H9 (cell line): ENCODE measurements at places on chromosomes 4 and X. TPM values are rescaled to one million over a fixed set of nuclear protein-coding genes. Genes with fewer than 3 reads are reported as not detected.

GRCh38 chrX:119093991-119094735 is 21.4 kb downstream of the CT47C1 start:
- no peaks in the 10 kb centered on the region; the same call in 1 of the 2 replicates for H3K36me3 ChIP-seq
- no peak overlapping the region for H3K27ac ChIP-seq
- no peak overlapping the region for H3K4me3 ChIP-seq
- DNase-seq: no peak

GRCh38 chr4:66681962-66682361 is 863.3 kb downstream of the CENPC start:
- H3K4me3 ChIP-seq: no peak overlapping the region
- H3K27ac ChIP-seq: no peak overlapping the region
- no peaks in the 10 kb centered on the region for H3K27me3 ChIP-seq
- H3K4me1 ChIP-seq: no peaks in the 10 kb centered on the region
- no peak for DNase-seq

GRCh38 chrX:74924449-74925224 is 615 bp downstream of the NEXMIF start:
- H3K4me3 ChIP-seq: peak overlapping the region; percentile 66
- no peaks in the 10 kb centered on the region; the same call in 1 of the 2 replicates for H3K36me3 ChIP-seq
- no peaks in the 10 kb centered on the region for H3K4me1 ChIP-seq

- H3K36me3 ChIP-seq: no peaks in the 10 kb centered on the region
- DNase-seq: no peak
- no peaks in the 10 kb centered on the region for H3K27me3 ChIP-seq
- H3K4me1 ChIP-seq: no peaks in the 10 kb centered on the region
Observed at GRCh38 chr4:77264826-77265225, 107.8 kb downstream of the CCNG2 start.

GRCh38 chr4:4803912-4804296 is 55.6 kb upstream of the MSX1 start:
- no peak overlapping the region for H3K27ac ChIP-seq
- no peak for DNase-seq
- no peak overlapping the region for H3K4me3 ChIP-seq
- H3K36me3 ChIP-seq: no peaks in the 10 kb centered on the region

The EDNRA gene
- total RNA-seq: 0.75 and 1.6 TPM in 2 replicates

DNA sequence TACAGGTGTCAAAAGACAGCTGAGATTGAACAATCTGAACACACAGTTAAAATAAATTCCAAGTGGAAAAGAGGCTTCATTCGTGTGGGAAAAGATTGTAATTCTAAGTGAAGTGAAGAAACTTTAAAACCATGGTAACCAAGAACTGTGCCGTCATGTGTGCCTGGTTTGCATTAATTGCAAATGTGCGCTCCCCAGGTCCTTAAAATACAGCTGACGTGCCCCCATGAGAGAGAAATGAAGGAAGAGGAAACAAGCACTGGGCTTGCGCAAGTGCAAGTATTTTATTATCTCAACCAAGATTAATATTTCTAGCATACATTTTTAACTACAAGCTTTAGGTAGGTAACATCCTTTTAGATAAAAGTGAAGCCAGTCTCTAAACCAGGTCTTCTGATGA is 92.5 kb downstream of the PARM1 start:
- H3K4me3 ChIP-seq: no peak overlapping the region
- no peaks in the 10 kb centered on the region for H3K27me3 ChIP-seq
- no peaks in the 10 kb centered on the region for H3K4me1 ChIP-seq
- H3K27ac ChIP-seq: no peak overlapping the region
- no peaks in the 10 kb centered on the region for H3K36me3 ChIP-seq

GRCh38 chrX:110723844-110724243 is 71.8 kb downstream of the CHRDL1 start:
- H3K27me3 ChIP-seq: no peaks in the 10 kb centered on the region
- DNase-seq: no peak
- H3K36me3 ChIP-seq: no peaks in the 10 kb centered on the region
- no peak overlapping the region for H3K27ac ChIP-seq
- H3K4me1 ChIP-seq: no peaks in the 10 kb centered on the region
- H3K4me3 ChIP-seq: no peak overlapping the region

GRCh38 chr4:153808175-153808574 is 19.3 kb upstream of the SFRP2 start:
- no peak overlapping the region for H3K27ac ChIP-seq
- no peak overlapping the region for H3K4me3 ChIP-seq
- H3K36me3 ChIP-seq: no peaks in the 10 kb centered on the region; the same call in 1 of the 2 replicates
- no peaks in the 10 kb centered on the region for H3K27me3 ChIP-seq
- no peak for DNase-seq

DNA sequence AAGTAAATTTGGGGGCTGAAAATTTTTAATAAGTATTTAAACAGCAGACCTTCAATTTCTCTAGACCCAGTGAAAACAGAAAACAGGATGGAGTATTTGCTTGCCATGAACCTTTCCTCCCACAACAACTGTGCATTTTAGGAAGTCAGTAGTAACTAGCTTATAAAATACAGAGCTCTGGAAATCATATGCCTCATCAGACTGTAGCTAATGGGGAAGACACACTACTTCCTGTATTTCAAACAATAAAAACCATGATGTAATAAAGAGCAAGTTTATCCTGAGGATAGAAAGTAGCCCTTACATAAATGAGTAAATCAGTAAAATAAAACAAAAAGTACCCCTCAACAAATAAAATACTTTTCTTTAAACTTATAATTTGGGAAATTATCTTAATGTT is 280.1 kb upstream of the ZFP42 start:
- DNase-seq: no peak
- H3K4me3 ChIP-seq: no peak overlapping the region
- no peak overlapping the region for H3K27ac ChIP-seq
- no peaks in the 10 kb centered on the region for H3K36me3 ChIP-seq
- no peaks in the 10 kb centered on the region for H3K4me1 ChIP-seq

- peaks cover 5% of the 10 kb centered on the region; the same call in 1 of the 2 replicates for H3K36me3 ChIP-seq
- no peaks in the 10 kb centered on the region for H3K27me3 ChIP-seq
- no peak for DNase-seq
- H3K4me1 ChIP-seq: no peaks in the 10 kb centered on the region; the same call in 1 of the 2 replicates
- no peak overlapping the region for H3K27ac ChIP-seq
Observed at GRCh38 chr4:25158817-25159216, 1.4 kb downstream of the SEPSECS start.

The ZIC3 gene
- 126 and 128 TPM in 2 replicates for total RNA-seq

- no peaks in the 10 kb centered on the region for H3K27me3 ChIP-seq
- H3K4me1 ChIP-seq: no peaks in the 10 kb centered on the region; the same call in 1 of the 2 replicates
Observed at GRCh38 chr4:152063621-152064240, 302.9 kb upstream of the GATB start.

DNA sequence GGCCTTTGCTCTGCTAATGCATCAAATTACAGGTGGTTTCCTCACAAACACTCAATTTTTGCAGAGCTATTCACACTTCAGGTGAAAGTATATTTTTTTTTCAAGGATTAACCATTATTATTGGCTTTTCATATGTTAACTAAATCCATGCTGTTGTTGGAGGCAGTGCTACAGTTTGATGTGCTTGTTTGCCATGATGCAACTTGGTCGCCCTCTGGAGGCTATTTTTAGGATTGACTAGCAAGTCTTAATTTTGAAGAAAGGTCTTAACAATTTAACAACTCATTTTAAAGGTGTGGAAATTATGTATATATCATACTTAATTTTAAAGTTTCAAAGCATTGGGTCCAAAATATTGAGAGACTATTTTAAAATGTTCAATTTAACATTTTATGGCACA is 168.8 kb upstream of the FAM47A start:
- H3K36me3 ChIP-seq: no peaks in the 10 kb centered on the region
- DNase-seq: peak; percentile 46
- H3K27ac ChIP-seq: no peak overlapping the region
- no peaks in the 10 kb centered on the region; the same call in 1 of the 2 replicates for H3K27me3 ChIP-seq
- H3K4me1 ChIP-seq: no peaks in the 10 kb centered on the region
- no peak overlapping the region for H3K4me3 ChIP-seq

DNA sequence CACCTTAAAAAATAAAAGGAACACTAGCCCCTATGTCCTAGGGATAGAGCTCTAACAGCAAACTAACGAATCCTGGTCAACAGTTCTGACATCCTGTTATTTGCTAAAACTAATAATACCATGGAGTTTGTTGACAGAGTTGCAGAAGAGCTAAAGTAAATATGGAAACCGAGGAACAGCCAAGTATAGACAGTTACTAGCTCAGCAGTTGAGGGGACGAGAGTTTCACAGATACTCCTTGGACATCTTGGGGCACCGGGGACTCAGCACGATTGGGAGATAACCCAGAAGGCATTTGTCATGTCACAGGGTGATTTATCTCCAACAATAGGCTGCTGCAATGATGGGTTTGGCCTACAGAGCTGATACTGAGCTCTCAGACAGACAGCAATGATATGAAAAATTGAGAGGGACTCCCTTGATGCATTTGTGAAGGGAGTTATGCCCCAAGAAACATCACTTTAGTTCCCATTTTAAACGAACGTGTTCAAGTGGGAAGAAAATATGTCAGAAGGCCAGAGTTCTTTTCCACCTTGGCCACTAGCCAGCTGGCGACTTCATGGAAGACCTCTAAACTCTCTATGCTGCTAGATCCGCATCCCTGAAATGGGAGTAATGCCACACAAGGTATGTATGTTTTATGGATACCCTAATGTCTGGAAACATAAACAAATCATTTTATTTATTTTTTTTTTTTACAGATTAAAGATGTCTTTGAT is 48.6 kb downstream of the TSC22D3 start:
- no peak overlapping the region for H3K27ac ChIP-seq
- no peaks in the 10 kb centered on the region for H3K27me3 ChIP-seq
- no peak overlapping the region for H3K4me3 ChIP-seq
- H3K4me1 ChIP-seq: peaks cover 15% of the 10 kb centered on the region; the same call in 1 of the 2 replicates

DNA sequence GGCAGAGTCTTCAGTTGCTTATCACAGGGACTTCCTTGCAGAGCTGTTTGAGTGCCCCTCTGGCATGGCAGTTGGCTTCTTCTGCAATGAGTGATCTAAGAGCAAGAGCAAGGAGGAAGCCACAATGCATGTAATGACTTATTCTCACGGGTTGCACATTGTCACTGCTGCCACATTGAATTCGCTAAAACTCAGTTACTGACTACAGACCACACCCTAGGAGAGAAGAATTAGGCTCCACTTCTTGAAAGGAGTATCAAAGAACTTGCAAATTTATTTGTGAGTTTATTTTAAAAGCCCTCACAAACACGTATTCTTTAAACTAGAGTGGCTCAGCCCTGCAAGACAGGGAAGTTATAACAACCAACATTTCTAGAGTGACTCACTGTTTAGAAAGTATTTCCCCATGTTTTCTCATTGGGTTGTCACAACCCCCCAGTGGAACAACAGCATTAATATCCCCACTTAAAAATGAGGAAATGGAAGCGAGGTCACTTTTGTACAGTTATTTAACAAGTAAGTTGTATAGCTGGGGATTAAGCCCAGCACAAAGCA is 32.4 kb upstream of the RBPJ start:
- no peaks in the 10 kb centered on the region for H3K36me3 ChIP-seq
- H3K4me1 ChIP-seq: no peaks in the 10 kb centered on the region
- DNase-seq: no peak

- DNase-seq: no peak
- no peak overlapping the region for H3K4me3 ChIP-seq
- peaks cover 2% of the 10 kb centered on the region; the same call in 1 of the 2 replicates for H3K4me1 ChIP-seq
- peaks cover 3% of the 10 kb centered on the region for H3K36me3 ChIP-seq
- H3K27ac ChIP-seq: no peak overlapping the region
Observed at GRCh38 chr4:99002279-99002678, 6.8 kb downstream of the METAP1 start.

GRCh38 chr4:182126603-182127002 is 116.6 kb upstream of the TENM3 start:
- H3K4me1 ChIP-seq: no peaks in the 10 kb centered on the region
- peaks cover 16% of the 10 kb centered on the region for H3K36me3 ChIP-seq
- H3K27ac ChIP-seq: no peak overlapping the region
- H3K27me3 ChIP-seq: no peaks in the 10 kb centered on the region
- no peak for DNase-seq

- no peaks in the 10 kb centered on the region for H3K27me3 ChIP-seq
- H3K4me1 ChIP-seq: no peaks in the 10 kb centered on the region
- H3K27ac ChIP-seq: no peak overlapping the region
- no peaks in the 10 kb centered on the region for H3K36me3 ChIP-seq
- DNase-seq: no peak
Observed at GRCh38 chr4:163930086-163930485, 435.6 kb downstream of the TMA16 start.

The AR gene
- total RNA-seq: 3.5 TPM in 2 replicates

- no peaks in the 10 kb centered on the region for H3K27me3 ChIP-seq
- H3K4me3 ChIP-seq: no peak overlapping the region
- no peak for DNase-seq
- no peaks in the 10 kb centered on the region for H3K36me3 ChIP-seq
- no peaks in the 10 kb centered on the region for H3K4me1 ChIP-seq
Observed at GRCh38 chrX:121579016-121579760, 531.8 kb downstream of the GLUD2 start.

GRCh38 chrX:112852851-112853250 is 12.2 kb upstream of the AMOT start:
- no peak for DNase-seq
- no peak overlapping the region for H3K4me3 ChIP-seq
- H3K27ac ChIP-seq: no peak overlapping the region
- H3K36me3 ChIP-seq: peaks cover 8% of the 10 kb centered on the region; the same call in 1 of the 2 replicates

DNA sequence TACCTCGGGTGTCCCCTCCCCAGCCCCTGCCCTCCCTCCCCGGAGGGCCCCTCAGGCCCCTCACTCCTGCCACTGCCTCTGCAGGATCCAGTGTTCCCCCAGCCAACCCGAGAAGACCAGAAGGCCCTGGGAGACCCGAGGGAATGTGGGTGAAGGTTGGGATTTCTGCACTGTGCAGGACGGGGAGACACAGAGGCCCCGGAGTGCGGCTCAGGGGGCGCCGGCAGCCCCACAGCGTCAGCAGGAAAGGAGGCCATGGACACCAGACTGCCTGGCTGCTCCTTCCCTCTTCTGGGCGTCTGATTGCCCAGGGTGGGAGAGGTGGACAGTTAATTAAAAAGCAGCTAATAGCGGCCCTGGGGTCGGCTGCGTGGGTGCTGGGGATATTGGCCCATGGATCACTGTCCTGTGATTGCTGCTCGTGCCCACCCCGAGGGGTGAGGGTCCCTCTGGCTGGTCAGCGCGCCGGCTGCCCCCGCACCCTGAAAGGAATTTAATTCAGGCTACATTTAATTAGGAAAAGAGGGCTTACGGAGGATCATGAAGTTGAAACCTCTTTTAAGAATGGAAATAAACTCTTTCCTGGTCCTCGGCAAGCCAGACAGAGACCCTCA is 57.8 kb upstream of the NKX1-1 start:
- DNase-seq: no peak
- H3K27ac ChIP-seq: no peak overlapping the region
- peaks cover 9% of the 10 kb centered on the region for H3K36me3 ChIP-seq
- H3K4me3 ChIP-seq: no peak overlapping the region
- no peaks in the 10 kb centered on the region for H3K4me1 ChIP-seq
- H3K27me3 ChIP-seq: no peaks in the 10 kb centered on the region

DNA sequence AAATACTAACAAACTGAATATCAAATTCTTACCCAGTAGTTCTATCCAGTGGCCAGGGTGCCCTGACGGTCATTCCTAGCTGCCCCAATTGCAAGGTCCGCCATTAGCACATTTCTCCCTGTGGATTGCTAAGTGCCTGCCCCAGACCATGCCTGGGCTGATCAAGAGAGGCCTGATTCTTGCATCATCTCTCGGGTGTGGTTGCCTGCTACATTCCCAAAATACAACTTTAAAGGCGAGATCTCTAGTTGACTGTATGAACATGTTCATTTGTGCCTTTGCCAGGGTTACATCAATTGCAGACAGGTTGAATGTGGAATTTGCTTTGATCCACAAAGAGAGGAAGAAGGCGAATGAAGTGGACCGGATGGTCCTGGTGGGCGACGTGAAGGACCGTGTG is 28.0 kb downstream of the PRPS2 start:
- no peaks in the 10 kb centered on the region for H3K4me1 ChIP-seq
- H3K36me3 ChIP-seq: peaks cover 38% of the 10 kb centered on the region
- H3K27me3 ChIP-seq: no peaks in the 10 kb centered on the region
- no peak overlapping the region for H3K4me3 ChIP-seq
- H3K27ac ChIP-seq: no peak overlapping the region

GRCh38 chr4:140078366-140078765 is 75.6 kb downstream of the MAML3 start:
- no peak overlapping the region for H3K4me3 ChIP-seq
- no peaks in the 10 kb centered on the region for H3K27me3 ChIP-seq
